ENCODE measurements at places on chromosomes 13 and 19. TPM values are rescaled to one million over a fixed set of nuclear protein-coding genes. Genes with fewer than 3 reads are reported as not detected.

GRCh38 chr19:31570718-31571117 is 221.5 kb upstream of the TSHZ3 start:
- DNase-seq, result no peak

DNA sequence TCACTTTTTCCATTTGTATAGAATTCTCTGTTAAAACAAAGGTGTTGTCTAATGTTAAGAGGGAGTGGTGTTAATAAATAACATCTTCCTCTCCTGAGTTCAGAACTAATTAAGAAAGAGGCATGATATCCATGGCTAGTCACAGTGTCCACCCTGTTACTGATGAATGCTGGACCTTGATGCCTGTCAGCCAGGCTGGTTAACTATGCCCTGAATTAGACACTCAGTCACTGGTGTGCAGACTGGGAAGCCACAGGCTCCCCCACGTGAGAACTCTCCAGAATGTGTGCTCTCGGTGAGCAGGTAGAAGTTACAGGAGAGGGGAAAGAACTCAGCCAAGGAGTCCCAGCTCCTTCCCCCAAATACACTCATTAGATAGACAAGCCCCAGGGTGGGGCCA is 56.1 kb upstream of the RNF113B start:
- DNase-seq, result no peak

DNA sequence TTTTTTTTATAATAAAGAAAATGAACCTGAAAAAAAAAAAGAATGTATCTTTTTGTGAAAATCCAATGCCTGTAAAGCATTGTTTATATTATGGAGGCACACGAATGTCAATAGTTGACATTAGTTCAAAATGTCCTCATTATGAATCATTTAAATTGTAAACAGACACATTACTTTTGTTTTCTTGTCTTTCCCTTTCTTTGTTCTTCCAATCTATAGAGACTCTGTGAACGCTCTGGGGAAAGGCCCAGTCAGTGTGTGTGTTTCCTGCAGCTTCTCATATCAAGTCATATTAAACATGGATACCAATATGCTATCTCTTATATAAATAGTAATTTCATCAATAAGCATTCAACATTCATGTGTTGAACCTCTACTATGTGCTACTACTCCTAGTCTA is 193.1 kb downstream of the KCTD12 start:
- no peak for DNase-seq

GRCh38 chr13:42883771-42884467 is 102.5 kb downstream of the FAM216B start:
- DNase-seq, result peak; percentile 2

GRCh38 chr19:4233282-4233853 is 4.0 kb downstream of the EBI3 start:
- peak; percentile 48 for DNase-seq

- no peak for DNase-seq
Measured at GRCh38 chr13:72208112-72208645, 341.2 kb upstream of the DACH1 start.

DNA sequence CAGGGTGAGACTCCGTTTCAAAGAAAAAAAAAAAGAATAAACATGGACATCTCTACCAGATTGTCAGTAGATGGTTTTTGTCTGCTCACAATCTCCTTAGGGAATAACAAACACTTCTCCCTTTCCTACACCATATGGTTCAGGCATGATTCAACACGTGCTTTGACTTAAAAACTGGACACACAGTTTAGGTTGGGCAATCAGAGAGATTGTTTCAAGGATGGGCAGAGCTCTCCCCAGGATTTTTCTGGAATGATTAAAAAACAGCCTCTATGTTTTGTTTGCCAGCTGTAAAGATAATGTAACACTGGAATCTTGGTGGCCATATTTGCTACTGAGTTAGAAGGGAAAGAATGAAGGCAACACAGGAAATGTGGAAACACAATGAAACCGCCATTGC is 150.1 kb upstream of the TSC22D1 start:
- no peak for DNase-seq

DNA sequence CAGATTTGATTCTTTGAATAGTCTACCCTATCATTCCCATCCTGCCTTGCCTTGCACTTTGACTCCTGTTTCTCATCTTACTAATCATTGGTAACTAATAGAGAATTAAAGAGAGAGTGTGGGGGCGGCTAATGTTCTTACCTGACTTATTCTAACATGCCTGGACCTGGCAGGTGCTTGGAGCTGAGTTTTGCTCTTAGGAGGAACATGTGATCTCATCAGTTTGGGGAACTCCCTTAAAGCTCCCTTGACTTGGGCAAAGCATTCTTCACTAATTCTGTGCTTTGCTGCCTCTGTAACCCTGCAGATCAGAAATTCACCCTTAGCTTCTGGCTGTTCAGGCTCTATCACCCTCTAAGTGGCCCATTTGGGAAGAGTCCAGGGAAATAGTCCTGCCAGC is 861.1 kb downstream of the GPC5 start:
- DNase-seq, result no peak

DNA sequence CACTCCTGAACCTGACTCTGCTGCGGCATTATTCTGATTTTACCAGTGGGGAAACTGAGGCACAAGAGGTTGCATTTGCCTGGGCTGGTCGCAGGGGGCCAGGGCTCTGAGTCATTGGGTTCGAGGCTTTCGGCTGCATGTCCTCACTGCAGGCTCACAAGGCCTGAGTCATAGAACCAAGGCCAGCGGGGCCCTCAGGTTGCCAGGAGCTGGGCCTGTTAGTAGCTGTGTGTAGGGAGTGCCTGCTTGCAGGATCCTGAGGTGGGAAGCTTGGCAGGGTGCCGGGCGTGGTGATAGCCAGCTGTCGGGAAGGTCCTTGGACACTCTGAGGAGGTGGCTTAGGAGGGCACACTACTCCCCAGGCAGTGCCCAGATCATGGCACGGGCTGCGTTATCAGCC is 21.6 kb upstream of the F2RL3 start:
- DNase-seq, result no peak

DNA sequence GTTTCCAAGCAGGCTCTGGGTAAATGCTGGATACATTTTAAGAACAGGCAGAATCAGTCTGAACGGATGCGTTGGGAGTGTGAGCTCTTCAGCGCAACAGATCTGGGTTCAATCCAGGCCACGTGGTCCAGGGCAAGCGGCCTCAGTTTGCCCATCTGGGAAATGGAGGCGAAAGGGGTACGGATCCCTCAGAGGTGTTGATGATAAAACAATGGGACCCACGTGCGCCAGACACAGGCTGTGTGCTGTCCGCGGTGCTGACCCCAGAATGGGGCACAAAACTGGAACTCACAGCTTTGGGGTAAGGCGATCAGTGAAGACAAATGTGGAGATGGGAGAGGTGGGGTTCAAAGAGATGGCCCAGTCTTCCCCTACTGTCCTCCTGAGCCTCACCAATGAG is 13.1 kb upstream of the PDE4C start:
- DNase-seq, result no peak

GRCh38 chr13:26785838-26786630 is 25.4 kb upstream of the GPR12 start:
- DNase-seq, result no peak

DNA sequence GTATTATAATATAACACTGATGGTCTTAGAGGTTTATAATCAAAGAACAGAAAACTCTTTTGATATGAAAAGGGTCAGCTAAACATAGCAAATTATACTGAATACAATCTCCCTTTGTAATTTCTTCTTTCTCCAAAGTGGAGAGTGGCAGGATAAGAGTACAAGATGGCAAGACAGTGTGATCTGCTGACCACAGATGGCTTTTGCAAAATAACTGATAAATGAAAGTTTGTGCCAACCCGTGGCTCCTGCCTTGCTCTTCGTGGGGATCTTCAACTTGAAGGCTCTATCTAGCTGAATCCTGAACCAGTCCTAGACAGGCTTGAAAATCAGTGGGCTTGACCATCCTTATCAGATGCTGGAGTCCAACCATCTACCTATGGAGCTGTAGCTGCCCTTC is 185.7 kb downstream of the VWA8 start:
- DNase-seq, result no peak

DNA sequence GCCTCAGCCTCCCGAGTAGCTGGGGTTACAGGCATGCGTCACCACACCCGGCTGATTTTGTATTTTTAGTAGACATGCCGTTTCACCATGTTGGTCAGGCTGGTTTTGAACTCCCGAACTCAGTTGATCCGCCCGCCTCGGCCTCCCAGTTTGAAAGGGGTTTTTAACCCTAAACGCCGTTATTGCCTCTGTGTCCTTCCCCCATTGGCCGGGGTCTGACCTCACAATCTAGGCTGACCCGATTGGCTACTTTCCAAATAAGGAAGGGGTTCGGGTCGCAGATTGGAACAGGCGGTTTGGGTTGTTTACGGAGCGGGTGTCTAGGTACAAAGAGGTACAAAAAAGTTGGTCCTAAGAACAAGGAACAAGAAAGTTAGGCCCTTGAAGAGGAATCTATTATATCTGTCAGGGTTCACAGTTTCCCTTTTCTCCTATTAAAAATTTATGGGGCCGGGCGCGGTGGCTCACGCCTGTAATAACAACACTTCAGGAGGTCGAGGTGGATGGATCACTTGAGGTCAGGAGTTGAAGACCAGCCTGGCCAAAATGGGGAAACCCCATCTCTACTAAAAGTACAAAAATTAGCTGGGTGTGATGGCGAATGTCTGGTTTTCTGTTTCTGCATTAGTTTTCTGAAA is 1.0 kb downstream of the ZNF253 start:
- no peak for DNase-seq

DNA sequence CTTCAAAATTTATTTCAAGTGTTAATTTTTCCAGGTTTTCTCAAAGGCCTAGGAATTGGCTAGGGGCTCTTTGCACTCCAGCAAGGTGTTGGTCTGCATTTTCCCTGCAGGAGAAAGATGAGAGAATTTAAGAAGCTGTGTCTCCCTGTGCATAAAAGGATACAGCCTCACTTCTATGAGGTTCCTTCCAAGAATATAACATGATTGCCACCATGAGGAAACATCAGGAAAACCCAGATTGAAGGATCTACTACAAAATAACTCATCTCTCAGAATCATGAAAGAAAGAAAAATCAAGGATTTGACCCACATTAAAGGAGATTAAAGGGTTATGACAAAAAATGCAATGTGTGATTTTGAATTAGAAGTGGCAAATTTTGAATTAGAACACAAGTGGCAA is 69.9 kb downstream of the RUBCNL start:
- DNase-seq, result no peak

DNA sequence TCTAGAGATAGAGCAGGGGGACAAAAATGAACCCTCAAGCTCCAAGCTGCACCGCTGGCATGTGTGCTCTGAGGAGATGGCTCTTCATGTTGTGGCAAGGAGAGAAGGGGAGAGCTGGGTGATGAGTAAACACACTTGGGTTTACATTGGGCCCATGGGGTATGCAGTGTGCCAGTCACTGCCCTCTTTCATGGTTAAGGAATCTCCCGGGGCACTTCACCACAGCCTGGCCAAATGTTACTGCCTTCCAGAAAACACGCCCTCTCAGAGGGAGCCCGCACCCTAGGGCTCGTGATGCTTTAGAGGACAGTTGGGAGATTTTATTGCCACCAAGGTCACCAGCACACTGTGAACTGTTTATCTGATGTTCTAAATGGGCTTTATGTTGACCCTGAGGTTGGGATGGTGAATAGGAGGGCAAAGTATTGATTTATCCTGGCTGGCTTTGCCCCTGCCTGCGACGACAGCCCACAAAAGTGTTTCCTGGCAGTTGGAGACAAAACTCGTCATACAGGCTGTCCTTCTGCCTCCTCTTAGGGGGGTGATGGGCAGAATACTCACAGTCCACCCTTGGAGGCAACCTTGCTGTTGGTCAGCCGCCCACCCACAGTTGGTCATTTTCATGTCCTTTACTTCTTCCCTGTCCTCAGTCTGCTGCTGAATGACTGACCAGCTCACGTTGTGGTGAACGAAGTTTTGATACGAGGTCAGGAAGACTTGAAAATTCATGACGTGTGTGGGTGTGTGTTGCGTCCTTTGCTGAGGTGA is 156.9 kb downstream of the STK24 start:
- no peak for DNase-seq

DNA sequence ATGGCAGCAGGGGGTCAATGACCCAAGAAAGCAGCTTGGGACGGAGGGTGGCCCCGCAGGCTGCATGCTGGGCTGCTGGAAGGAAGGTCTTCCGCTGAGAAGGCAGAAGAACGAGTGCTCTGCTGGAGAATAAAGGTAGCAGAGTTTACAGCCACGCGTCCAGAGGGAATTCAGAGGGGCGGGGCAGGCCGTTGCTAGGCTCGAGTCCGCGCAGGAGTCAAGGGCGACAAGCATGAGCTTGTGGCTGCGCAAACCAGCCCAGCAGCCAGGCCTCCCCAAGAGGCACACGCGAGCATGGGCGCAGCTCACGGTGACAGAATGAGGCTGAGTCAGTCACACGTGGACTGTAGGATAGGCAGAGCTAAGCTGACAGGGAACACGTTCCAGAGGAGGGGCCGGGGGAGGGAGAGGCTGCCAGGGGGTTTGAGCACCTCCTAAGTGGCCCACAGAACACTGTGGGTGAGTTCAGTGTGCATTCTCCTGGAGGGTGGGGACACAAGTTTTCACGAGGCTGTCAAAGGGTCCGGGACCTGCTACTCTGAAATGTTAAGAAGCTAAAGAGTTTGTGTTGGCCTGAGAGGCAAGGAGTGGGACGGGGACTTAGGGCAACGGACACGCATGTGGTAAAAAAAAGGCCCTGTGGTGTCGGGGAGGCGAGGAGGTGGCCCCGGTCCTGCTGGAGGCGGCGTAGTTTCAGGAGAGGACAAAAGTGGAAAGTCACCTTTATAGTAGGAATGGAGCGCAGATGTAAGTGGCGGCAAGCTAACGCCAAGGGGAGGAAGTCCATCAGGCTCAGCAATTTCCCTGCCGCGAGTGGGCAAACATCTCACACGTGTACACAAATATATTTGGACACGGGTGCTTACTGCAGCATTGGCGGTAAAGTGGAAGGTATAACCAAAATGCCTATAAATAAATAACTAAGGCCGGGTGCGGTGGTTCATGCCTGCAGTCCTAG is 17.7 kb downstream of the RFX2 start:
- DNase-seq, result peak; percentile 48

GRCh38 chr13:99464441-99464949 is 36.8 kb upstream of the TM9SF2 start:
- DNase-seq, result no peak

DNA sequence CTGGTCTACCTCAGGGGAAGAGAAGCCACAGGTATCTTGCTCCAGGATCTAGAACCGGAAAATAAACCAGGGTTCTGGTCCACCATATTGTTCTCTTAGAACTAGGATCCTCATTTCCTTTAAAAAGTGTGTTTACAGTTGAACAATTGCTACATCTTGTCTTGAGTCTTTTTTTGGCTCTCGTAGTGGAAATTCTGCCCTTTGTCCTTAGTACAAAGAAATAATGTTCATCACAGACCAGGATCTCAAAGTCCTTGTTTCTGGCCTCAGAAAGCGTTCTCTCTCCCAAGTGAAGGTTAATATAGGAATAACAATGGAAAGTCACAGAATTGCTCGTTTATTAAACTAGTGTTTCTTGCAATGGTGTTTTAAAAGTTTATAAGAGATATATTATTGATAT is 20.8 kb downstream of the KLF2 start:
- DNase-seq, result no peak

The ZNF471 gene
- total RNA-seq, result not detected

The TSHZ3 gene
- total RNA-seq, result 0.05 TPM

The PLVAP gene
- total RNA-seq, result 0.47 TPM

The ETHE1 gene
- 64.3 TPM for total RNA-seq

The ATP8B3 gene
- 17.0 TPM for total RNA-seq

The MBD3L3 gene
- total RNA-seq, result not detected

The ACP4 gene
- not detected for total RNA-seq
